ENCODE measurements at places on chromosomes 6 and 20. TPM values are rescaled to one million over a fixed set of nuclear protein-coding genes. Genes with fewer than 3 reads are reported as not detected.

- H3K27me3 ChIP-seq: peaks cover 25% of the 10 kb centered on the region
- peaks cover 3% of the 10 kb centered on the region for H3K4me1 ChIP-seq
- no peak overlapping the region for H3K4me3 ChIP-seq
- no peaks in the 10 kb centered on the region for H3K36me3 ChIP-seq
- no peak overlapping the region for H3K27ac ChIP-seq
Observed at GRCh38 chr6:6243846-6244245, 76.6 kb downstream of the F13A1 start.

GRCh38 chr6:20876036-20876435 lies 341.8 kb downstream of the CDKAL1 start:
- no peak overlapping the region for H3K4me3 ChIP-seq
- no peak for DNase-seq
- no peak overlapping the region for H3K27ac ChIP-seq
- peaks cover 52% of the 10 kb centered on the region for H3K36me3 ChIP-seq

DNA sequence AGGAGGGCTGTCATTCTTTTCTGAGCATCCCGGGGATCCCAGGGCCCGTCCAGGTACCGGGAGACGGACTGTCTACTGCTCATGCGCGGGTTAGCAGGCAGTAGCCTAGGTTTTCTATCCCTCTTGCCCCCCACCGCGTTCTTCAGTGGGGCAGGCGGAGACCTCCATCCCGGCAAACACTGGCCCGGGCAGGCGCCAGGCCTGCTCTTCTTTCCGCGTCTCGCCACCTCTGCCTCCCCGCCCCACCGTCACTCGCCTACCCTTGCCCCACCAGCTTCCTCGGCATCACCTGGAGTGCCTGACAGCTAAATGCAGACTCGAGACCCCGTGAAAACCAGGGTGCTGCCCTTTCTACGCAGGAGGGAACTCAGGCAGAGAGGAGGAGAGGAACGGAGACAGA lies 1937.7 kb upstream of the DEFB115 start:
- H3K27me3 ChIP-seq: peaks cover 42% of the 10 kb centered on the region
- no peak for DNase-seq
- H3K27ac ChIP-seq: no peak overlapping the region

- H3K4me3 ChIP-seq: no peak overlapping the region
- no peaks in the 10 kb centered on the region for H3K4me1 ChIP-seq
- no peak overlapping the region for H3K27ac ChIP-seq
- DNase-seq: no peak
- H3K27me3 ChIP-seq: peaks cover 4% of the 10 kb centered on the region
Observed at GRCh38 chr6:110048221-110048875, 70.2 kb downstream of the GPR6 start.

DNA sequence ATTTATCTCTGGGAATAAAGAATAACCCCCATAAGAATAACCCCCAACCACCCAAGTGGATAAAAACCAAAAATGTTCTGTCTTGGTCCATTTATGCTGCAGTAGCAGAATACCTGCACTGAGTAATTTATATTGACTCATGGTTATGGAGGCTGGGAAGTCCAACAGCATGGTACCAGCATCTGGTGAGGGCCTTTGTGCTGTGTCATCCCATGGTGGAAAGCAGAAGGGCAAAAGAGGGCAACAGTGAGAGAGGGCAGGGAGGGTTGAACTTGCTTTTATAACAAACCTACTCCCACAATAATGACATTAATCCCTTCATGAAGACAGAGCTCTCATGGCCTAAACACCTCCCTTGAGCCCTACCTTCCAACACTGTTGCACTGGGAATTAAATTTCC lies 133.7 kb downstream of the ERMARD start:
- DNase-seq: no peak
- peaks cover 1% of the 10 kb centered on the region for H3K36me3 ChIP-seq
- no peaks in the 10 kb centered on the region for H3K4me1 ChIP-seq
- H3K4me3 ChIP-seq: no peak overlapping the region
- peaks cover 53% of the 10 kb centered on the region for H3K27me3 ChIP-seq

Gene PCNA
- 723 TPM for total RNA-seq

- no peak overlapping the region for H3K4me3 ChIP-seq
- no peaks in the 10 kb centered on the region for H3K4me1 ChIP-seq
- DNase-seq: no peak
- no peak overlapping the region for H3K27ac ChIP-seq
- peaks cover 23% of the 10 kb centered on the region for H3K36me3 ChIP-seq
Observed at GRCh38 chr6:5050009-5050408, 35.1 kb upstream of the PPP1R3G start.

DNA sequence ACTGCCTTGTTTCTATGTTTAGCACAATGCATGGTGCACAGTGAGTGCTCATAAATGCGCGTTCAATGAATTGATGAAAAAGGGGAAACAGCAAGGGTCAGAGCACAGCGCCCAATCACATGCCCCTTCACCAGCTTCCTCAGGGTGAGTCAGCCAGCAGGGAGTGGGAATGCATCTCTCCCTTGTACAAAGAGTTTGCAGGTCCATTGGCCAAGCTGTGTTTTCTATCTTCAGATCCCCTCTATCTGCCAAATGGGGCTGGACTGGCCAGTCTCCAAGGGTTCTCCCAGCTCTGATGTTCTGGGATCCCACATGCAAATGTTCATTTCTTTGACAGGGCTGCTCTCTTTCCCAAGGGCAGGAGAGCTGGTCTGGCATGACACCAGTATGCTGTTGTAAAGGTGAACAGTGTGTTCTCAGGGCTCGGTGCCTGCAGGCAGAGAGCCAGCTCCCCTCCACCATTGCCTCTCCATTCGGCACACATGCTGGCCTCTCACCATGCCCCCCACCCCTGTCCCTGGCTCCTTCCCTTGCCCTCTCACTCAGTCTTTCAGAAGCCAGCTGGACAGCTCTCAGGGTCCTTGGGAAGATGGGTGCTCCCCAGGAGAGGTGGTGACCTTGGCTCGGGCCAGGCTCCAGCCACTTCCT lies 25.0 kb downstream of the ANGPT4 start:
- DNase-seq: no peak
- no peak overlapping the region for H3K4me3 ChIP-seq
- H3K4me1 ChIP-seq: no peaks in the 10 kb centered on the region
- H3K27ac ChIP-seq: no peak overlapping the region
- no peaks in the 10 kb centered on the region for H3K36me3 ChIP-seq
- H3K27me3 ChIP-seq: no peaks in the 10 kb centered on the region

- no peak overlapping the region for H3K27ac ChIP-seq
- peaks cover 7% of the 10 kb centered on the region for H3K27me3 ChIP-seq
- H3K4me1 ChIP-seq: no peaks in the 10 kb centered on the region
- no peak for DNase-seq
- H3K36me3 ChIP-seq: no peaks in the 10 kb centered on the region
- H3K4me3 ChIP-seq: no peak overlapping the region
Observed at GRCh38 chr6:100134703-100135102, 140.7 kb upstream of the MCHR2 start.

GRCh38 chr6:133243723-133244305 lies 2.7 kb downstream of the EYA4 start:
- DNase-seq: no peak
- no peak overlapping the region for H3K4me3 ChIP-seq
- no peak overlapping the region for H3K27ac ChIP-seq
- no peaks in the 10 kb centered on the region for H3K36me3 ChIP-seq

Gene LAMA2
- 2.0 TPM for total RNA-seq
